Activated CD4-positive, alpha-beta T cell treated with anti-CD3 and anti-CD28 coated beads, Interleukin-2, amount 10 ng/mL, durations not matched to agents 24 days and 14 days (primary cell): ENCODE measurements at places on chromosomes 4 and X. TPM values are rescaled to one million over a fixed set of nuclear protein-coding genes. Genes with fewer than 3 reads are reported as not detected.

Gene MAGEA2
- total RNA-seq, result not detected in 2 replicates

DNA sequence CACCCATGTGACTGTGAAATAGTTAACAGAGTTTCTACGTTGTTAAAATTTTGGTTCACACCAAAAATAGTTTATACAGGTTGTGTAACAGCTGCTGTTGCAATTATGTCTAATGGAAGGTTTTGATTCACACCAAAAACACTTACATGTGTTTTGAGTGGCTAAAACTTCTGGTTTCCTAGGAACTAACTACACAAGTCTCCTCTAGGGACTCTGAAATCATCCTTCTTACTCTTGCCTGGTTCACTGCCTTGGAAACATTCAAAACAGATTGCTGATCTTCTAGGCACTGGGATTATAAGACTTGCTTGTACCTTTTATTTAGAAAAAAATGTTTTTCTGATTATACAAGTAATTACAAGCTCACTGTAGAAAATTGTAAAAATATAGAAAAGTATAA is 14.9 kb upstream of the MORC4 start:
- H3K4me1 ChIP-seq, result no peaks in the 10 kb centered on the region
- H3K27ac ChIP-seq, result no peak overlapping the region
- H3K27me3 ChIP-seq, result no peaks in the 10 kb centered on the region
- DNase-seq, result no peak

DNA sequence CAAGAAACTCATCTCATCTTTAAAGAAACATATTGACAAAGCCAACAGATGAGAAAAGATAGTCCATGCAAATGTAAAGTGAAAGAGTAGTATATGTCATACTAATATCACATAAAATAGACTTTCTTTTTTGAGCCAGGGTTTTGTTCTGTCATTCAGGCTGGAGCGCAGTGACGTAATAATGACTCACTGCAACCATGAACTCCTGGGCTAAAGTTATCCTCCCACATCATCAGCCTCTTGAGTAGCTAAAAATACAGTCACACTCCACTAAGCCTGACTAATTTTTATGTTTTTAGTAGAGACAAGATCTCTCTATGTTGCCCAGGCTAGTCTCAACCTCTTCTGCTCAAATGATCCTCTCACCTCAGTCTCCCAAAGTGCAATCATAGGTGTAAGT is 51.8 kb upstream of the TRAM1L1 start:
- no peak for DNase-seq
- no peaks in the 10 kb centered on the region for H3K27me3 ChIP-seq
- no peaks in the 10 kb centered on the region for H3K4me1 ChIP-seq

DNA sequence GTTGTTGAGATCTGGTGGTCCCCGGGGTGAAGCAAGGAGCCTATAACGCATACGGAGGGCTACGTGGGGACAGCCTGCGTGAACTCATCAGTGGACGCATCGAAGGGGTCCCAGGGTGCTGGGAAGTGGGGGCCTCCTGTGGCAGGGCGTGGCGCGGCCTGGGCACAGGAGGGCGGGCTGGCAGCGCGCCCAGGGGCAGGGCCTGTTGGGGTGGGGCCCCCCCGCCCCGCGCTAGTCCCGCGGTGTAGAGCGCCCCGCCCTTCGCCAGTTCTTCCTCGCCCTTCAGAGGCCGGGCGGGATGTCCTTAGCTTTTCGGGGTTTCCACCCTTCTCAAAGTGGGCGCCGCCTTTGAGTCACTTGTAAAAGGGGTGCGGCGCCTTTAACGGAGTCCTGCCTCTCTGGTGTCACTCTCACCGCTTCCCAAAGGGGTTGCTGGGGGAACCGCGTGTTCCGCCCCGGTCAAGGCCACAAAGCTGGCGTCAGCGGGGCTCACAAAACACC is 632 bp downstream of the PLP2 start:
- DNase-seq, result peak; percentile 89
- H3K4me3 ChIP-seq, result peak overlapping the region; percentile 90
- peaks cover 24% of the 10 kb centered on the region for H3K4me1 ChIP-seq
- no peaks in the 10 kb centered on the region for H3K27me3 ChIP-seq
- peak overlapping the region; percentile 91 for H3K27ac ChIP-seq

DNA sequence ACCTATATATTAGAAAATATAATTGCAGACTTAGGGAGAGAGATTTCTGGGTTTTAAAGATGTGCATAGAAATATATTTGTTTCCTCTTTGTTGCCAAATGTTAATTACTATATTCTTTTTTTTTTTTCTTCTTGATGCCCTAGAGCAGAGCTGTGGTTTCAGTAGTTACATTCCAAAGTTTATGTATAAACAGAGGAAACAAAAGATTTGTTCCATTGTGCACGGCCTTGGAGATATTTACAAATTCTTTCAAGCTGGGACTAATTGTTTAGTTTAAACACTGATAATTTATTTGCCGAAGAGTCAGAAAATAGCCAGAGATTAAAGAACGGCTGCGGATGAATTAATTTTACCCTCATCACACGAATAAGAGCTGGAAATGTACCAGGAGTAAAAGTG is 85.1 kb downstream of the USP46 start:
- no peak overlapping the region for H3K27ac ChIP-seq
- H3K4me1 ChIP-seq, result no peaks in the 10 kb centered on the region
- no peaks in the 10 kb centered on the region for H3K36me3 ChIP-seq
- DNase-seq, result no peak
- H3K4me3 ChIP-seq, result no peak overlapping the region

DNA sequence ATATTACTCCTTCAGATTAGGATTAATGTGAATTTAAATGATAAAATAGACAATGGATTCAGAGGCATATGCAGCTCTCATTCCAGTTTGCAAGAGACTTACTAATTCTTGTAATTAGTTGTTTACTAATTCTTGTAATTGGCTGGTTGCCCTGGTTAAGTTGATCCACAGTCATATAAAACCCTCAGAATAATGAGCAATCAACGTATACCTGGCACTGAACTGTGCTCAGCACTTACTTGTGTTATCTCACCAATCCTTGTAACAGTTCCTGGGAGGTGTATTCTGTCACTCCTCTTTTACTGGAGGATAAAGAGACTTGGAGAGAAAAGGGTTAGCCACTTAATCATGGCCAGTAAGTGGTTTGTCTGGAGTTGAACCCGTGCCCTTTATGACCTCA is 10.5 kb downstream of the HERC5 start:
- H3K4me3 ChIP-seq, result no peak overlapping the region
- H3K27ac ChIP-seq, result no peak overlapping the region
- H3K27me3 ChIP-seq, result no peaks in the 10 kb centered on the region
- peak; percentile 37 for DNase-seq
- H3K36me3 ChIP-seq, result peaks cover 72% of the 10 kb centered on the region

DNA sequence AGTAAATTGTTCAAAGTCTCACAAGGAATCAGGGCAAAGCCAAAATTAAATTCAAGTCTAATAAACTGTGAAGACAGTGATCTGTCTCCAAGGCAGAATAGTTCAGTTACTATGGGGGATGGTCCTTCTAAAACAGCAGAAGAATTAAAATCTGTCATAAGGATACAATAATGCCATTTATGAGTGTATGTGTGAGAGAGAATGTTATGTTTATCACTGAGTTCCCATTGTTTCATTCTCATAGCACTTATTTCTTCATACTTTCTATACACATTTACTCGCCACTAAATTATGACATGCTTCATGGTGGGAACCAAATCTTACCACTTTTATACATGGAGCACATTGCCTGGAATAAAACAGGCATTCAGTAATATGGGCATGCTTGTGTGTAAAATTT is 102.5 kb downstream of the AMMECR1 start:
- H3K4me3 ChIP-seq, result no peak overlapping the region
- no peak for DNase-seq
- no peak overlapping the region for H3K27ac ChIP-seq
- H3K4me1 ChIP-seq, result peaks cover 8% of the 10 kb centered on the region
- H3K27me3 ChIP-seq, result no peaks in the 10 kb centered on the region

DNA sequence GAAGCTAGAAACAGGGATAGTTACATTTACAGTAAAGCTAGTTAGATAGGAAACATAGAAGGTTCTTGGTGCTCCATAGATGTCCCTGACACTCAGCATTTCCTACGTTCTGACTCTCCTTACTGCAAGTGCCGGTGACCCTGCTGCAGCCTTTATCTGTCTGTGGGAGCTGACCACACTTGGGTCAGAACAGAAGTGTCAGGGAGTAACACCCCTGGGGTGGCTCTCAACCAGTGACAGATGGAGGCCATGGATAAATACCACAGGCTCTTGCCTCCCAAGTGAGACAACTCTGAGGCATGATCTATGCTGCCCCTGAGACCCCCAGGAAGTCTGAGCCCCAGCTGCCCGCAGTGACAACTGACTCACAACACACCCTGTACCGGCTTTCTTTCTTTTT is 69.8 kb downstream of the ANXA3 start:
- no peaks in the 10 kb centered on the region for H3K27me3 ChIP-seq
- H3K4me3 ChIP-seq, result no peak overlapping the region
- peaks cover 14% of the 10 kb centered on the region for H3K4me1 ChIP-seq
- no peak overlapping the region for H3K27ac ChIP-seq
- no peak for DNase-seq
- no peaks in the 10 kb centered on the region for H3K36me3 ChIP-seq

Gene TCEAL8
- 22.1 and 23.5 TPM in 2 replicates for total RNA-seq

DNA sequence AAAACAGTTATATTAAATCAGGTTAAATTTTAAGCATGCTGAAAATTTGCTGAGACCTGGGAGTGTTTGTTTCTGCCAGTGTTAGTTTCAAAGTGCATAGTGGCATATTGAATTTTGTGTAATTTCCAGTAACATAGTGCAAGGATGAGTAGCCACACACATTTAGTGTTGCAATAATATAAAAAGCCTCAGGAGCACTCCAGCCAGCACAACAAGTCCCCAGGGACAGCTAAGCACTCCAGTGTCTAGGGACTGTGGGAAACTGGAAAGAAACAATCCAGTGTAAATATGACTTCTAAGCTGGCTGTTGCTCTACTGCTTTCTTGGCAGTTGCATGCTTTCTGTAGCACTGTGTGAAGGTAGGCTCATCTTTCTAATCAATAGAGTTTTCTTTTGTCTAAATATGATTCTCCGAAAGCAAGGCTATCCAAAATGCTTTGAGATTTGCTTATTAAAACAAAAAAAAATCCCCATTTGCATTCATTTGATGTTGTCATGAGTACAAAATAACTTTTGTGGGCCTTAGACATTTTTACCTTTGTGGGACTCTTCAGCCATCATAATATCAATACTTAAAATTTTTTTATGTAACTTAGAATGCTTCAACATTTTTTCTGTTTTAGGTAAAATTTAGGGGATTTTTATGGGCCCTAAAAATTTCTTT is 24.2 kb upstream of the CXCL2 start:
- H3K4me3 ChIP-seq, result no peak overlapping the region
- H3K36me3 ChIP-seq, result no peaks in the 10 kb centered on the region
- peaks cover 2% of the 10 kb centered on the region for H3K27me3 ChIP-seq
- no peak overlapping the region for H3K27ac ChIP-seq
- DNase-seq, result no peak

- H3K27me3 ChIP-seq, result peaks cover 1% of the 10 kb centered on the region
- H3K4me1 ChIP-seq, result no peaks in the 10 kb centered on the region
- no peak overlapping the region for H3K4me3 ChIP-seq
- no peaks in the 10 kb centered on the region for H3K36me3 ChIP-seq
- DNase-seq, result no peak
These were observed 147.2 kb downstream of the RELL1 start for GRCh38 chr4:37538931-37539330.
